CD8-positive, alpha-beta memory T cell (primary cell): ENCODE measurements at places on chromosomes 1 and 21.

DNA sequence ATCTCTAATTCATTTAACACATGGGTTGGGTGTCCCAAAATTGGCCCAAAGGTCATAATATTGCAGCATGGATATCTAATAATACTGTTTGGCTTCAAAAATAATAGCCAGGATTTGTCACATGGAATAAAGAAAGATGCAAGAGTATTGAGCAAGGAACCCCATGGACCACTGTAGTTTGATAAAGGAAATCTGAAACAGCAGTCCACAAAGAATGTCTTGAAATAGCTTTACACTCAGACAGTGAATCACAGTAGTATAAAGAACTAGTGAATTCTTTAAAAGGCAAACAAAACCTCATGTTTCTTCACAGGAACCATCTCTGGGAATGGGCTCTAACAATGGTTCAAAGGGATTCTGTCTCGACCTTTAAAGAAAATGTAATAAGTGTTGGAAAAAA, 576.1 kb upstream of the ZRANB2 start:
- no peak for DNase-seq

DNA sequence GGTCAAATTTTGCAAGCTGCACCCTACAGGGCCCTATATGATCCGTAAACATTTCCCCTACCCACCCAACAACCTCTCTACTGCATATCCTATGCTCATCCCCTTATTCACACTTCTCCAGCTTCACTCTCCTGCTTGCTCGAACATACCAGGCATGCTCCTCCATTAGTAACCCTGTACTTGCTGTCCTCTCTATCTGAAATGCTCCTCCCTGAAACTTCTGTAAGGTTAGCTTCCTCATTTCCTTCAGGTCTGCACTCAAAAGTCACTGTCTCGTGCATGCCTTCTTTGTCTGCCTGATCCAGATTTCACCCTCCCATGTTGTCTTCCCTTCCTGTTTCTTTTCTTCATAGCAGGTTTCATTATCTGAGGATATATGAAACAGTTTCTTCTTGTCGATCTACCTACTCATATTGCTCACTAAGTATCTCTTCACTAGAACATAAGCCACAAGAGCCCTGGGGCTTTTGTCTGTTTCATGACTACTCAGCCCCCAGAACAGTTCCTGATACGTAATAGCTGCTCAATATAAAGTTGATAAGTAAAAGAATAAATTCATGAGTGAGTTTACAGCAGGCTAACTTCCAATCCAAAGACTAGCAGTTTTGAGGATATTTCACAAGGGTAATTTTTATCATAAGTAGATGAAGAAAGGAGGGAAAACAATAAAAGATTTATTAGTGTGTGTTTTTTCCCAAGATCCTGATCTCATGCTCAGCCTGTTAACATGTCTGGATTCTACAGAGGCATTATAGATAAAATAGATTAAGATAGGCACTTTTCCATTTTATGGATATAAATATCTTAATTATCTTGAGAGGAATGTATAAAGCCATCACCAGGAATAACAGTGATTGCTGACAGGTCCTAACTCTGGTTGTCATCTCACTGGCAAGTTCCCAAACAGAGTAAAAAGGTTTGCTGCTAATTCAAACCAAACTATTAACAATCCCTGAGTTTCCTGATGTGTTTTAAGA, 392.5 kb upstream of the ESRRG start:
- no peak for DNase-seq

DNA sequence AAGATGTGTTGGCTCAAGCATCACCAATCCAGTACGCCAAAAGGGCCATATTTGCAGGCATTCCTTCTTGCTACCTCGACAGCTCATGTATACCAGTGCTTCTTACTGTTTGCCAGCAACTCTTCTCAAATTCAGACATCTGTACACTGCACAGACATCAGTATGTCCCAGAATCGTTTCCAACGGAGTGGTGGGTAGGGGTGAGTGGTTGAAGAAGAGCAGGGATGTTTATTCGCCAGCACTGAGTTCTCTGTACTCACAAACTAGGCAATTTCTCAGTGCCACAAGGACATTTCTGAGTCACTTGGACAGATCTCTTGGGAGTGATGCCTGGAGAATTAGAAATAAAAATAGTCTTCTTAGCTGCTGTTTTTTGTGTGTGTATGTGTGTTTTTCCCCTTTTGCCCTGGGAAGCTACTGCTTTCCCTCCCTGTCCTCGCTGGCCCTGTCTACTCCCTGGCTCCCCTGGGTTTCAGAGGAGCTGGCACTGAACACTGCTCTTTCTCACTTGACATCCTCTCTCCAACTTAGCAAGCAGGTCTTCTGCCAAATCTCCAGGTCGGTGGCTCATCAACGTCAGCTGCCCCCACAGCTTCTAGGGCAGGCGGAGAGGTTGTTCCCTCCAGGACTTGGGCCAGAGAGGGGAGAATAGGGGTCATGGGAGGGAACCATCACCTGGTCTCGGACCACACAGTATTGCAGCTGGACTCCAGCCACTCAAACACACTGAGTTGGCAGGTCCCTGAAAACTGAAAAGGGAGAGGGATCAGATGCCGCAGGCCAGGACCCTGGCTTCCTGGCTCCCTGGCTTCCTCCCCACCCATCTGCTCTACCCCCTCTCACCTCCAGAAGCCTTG, 90.5 kb downstream of the NMNAT2 start:
- DNase-seq = no peak

DNA sequence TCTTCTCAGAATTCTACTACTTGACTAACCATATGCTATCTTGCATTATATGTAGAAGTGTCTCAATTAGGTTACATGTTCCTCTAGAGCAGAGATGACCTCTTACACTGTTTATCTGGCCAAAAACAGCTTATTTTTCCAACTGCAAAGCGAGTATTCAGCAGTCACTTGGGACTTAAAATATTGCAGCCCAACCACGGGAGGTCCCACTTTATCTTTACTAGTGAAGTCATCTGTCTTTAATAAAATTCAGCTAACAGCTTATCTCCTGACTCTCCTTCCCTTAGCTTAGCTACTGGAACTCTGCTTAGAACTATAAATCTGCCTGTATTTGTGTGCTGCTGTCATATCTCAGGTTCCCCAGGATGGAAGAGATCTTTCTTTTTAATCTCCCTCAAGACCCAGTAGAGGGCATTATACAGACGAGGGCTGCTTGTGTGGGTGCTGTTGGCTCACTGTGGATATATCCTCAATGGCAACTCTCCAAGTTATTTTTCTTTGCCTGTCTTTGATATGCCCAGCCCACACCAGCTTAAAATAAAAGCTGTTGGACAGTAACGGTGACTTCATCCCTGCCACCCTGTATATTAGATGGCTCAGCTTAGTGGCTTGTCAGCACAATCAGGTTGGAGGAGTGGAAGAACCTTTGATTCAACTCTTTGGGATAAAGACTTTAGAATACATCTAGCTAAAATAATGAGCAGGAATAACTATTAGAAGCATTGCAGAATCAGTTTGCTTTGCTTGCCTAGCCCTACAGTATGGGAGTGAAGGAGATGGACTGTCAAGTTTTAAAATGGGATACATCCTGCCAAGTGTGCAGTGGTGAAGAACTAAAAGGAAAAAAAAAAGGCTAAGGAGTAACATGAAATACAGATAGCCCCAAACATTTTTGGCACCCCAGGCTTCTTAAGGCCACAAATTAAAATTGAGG, 9.6 kb downstream of the ENSA start:
- DNase-seq = no peak

GRCh38 chr21:18617291-18617690, 213.7 kb upstream of the TMPRSS15 start:
- DNase-seq = no peak

DNA sequence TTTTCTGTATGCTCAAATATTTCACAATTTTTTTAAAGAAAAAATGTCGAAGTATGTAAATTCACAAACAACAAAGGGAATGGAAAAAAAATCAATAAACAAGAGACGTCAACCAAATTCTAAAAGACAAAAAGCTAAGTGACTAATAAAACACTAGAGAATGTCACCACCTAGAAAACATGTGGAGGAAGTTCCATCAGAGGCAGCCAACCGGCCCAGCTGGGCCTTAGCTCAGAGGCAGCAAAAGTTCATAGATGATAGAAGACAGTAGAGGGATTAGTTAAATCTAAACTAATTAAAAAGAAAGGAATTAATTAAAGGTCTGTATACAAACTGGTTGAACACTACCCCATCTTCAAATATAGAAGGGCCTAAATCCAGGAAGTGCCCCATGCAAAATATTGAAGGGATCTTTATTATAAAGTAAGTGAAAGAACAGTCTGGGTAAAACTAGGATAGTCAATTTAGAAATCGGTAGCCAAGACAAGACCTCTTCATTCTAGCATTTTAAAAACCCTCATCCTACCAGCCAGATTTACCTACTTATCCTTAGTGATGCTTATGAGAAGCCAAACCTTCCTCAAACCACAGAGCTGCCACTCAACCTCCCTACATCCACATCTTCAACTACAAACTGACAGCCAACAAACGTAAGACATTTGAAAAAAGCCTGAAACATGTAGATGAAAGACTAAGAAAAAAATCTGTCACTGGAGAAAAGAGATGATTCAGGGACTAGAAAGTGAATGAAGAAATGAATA, 23.7 kb downstream of the MRPL39 start:
- no peak for DNase-seq

DNA sequence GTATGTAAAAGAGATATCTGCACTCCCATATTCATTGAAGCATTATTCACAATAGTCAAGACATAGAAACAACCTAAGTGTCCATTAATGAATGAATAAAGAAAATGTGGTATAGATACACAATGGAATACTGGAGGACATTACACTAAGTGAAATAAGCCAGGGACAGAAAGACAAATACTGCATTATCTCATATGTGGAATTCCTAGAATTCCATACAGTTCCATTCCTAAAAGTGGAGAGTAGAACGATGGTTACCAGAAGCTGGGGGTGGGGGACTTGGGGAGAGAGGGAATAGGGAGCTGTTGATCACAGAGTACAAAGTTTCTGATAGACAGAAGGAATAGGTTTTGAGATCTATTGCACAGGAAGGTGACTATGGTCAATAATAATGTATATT, 7.4 kb downstream of the TMED5 start:
- no peak for DNase-seq

DNA sequence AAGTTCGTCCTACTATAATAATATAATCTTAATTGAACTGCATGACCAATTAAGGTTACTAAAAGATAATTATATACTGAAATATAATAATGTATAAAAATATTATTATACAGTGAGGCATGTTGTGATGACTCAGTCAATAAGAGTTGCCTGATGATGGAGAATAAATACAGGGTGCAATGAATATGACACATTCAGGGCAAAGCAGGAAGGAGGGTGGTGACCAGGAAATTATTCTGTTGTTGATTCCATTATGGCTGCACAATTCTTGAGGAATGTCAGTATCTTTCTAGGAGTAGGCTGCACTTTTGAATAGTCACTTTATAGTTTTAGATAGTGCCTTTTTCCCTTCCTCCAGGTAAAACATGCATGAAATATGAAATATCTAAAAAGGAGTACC, 46.4 kb upstream of the RGS21 start:
- DNase-seq = no peak

GRCh38 chr1:180821970-180822369, 90.7 kb upstream of the KIAA1614 start:
- no peak for DNase-seq
